Progenitor cell of endocrine pancreas (in vitro differentiated cells): ENCODE measurements at places on chromosomes 11 and 22.

GRCh38 chr11:3050386-3051195, 6.6 kb downstream of the CARS1 start:
- no peak for DNase-seq

GRCh38 chr11:69385832-69386427, 92.0 kb downstream of the MYEOV start:
- no peak for DNase-seq

DNA sequence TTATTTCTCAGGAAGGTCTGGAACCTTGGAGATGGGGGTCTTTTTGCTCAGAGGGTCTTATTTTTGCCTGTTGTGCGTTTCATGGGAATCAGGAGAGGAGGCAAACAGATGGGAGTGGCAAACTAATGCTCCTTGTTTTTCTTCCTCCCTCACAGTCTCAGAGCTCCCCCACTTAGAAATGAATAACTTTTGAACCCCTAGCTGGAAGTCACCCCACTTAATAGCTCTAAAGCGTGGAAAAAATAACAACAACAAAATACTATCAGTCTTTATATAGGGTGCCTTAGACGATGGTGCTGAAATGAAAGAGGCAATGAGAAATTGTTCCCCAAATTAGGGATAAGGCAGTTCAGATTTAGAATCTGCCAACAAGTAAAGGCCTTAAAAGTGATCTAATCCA, 76.8 kb upstream of the BDNF start:
- no peak for DNase-seq

GRCh38 chr11:31652528-31652927, 143.0 kb downstream of the ELP4 start:
- no peak for DNase-seq

GRCh38 chr11:77093987-77094840, 8.4 kb upstream of the OMP start:
- DNase-seq = no peak

- no peak for DNase-seq
Observed at GRCh38 chr11:38155856-38156255, 1557.8 kb upstream of the RAG2 start.

DNA sequence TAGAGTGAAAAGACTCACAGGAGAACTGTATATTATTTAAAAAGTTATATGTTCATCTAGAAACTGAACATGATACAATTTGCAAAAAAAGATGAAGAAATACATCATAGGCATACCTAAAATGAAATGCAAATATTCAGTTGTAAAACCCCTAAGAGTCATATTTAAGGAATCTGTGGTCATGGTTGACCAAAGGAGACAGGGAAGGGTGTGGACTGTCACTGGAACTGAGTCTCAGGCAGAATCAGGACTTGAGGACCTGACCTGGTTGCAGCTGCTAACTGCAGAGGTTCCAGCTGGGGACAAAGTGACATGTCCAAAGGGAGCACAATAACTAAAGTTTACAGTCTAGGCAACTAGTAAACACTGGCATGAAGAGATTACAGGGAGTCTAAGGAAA, 211.3 kb upstream of the RAG2 start:
- DNase-seq = no peak

DNA sequence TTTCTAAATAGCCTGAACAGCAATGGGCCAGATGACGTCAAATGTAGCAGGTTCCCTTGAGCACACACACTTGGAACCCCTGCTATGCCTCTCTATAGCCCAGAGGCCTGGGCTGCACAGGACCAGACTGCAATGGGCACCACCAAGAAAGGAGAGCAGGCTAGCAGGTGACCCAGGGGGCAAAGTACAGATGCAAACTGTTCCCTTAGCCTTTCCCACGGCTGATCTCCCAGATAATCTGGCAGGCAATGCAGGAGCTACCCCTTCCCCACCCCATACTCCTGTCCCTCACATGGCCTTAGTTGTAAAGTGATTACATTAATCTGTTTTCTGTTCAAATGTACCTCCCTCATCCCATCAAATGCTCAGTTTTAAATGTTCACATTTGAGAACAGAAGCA, 41.3 kb downstream of the SMCO4 start:
- no peak for DNase-seq

DNA sequence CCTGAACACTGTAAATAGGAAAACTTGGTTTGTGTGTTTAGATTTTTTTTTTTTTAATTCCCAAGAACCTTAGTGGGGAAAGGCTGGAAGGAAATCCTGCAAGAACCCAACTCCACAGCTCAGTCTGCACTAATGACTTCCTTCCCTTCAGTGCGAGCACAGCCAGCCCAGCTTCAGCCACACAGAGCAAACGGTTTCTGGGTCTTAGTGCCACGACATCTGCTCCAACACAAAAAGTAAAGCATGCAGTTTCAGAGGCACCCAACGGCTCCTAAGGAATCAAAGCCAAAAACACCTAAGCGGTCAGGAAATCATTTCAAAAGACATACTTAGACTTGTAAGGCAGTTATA, 236.1 kb downstream of the TTC28 start:
- peak; percentile 15 for DNase-seq

- no peak for DNase-seq
Observed at GRCh38 chr11:72228844-72229231, 4.3 kb downstream of the INPPL1 start.

DNA sequence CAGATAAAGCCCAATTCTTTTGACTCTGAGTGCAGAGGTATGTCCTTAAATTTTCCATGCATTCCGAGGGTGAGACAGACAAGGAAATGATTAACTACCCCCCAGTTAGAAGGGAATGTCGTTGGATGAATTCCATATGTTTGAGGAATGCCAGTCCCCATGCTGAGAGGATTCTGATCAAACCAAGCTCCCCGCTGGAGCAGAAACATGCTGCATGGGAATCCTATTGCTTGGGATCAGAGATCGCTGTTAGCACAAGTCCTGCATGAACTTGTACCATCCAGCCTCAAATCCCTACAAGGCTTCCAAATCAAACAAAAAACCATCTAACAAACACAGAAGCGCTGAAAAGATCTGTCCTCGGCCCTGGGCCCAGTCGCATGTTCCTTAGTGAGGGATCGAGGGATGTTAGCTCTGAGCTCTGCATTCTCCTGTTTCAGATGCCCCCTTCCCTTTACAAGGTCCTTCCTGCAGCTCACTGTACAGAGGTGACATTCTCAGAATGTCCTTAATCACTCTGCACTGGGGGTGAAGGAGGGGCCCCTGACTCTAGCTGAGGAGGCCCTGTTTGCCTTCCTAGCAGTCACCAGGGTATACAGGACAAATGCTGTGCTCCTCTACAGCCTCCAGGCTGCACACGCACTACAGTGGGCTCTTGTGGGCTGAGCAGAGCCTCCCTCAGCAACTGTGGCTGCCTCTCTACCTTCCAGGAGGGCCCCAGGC, 353.4 kb downstream of the TENM4 start:
- no peak for DNase-seq

GRCh38 chr11:27296497-27296896, 66.5 kb downstream of the CCDC34 start:
- DNase-seq = no peak

DNA sequence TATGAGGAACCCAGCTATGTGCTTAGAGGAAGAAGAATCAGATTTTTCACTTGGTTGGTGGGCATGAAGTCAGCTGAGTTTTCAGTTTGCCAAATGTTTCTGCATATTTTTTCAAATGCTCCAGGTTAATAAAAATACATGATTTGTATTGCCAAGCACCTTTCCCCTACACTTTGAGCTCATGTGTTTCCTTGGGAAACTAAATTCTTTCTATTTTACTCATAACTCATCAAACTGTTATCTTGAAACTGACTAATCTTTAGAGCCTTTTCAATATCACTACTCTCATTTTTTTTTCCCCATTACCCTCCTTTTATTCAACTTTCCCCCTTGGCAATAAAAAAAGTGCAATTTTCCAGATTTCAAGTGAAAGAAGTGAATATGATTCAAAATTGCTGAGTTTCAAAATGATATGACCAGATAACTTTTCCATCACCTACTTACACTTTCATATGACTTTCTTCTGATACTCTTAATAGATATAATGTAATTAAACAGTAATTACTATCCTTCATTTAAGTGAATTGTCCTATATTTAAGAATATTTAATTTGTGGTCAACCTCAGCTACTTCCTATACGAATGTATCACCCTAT, 91.9 kb upstream of the SOX6 start:
- DNase-seq = no peak

DNA sequence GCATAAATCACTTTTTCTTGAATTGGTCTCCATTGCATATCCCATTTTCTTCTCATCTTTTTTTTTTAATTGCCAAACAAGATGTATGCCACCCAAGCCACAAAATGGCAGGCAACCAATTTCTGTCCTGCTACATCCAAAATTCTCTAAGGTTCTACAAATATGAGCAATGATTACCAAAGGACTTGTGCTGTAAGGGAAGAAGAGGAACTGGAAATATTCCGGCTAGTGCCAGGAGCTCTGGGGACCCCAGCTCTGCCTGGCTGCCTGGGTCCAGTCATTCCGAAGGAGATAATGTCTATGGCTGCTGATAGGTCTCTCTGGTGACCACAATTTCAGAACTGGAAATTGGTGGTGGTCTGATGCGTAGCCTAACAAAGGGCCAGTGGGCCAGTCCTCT, 17.1 kb upstream of the SNX32 start:
- no peak for DNase-seq

GRCh38 chr11:108289699-108290098, 66.8 kb downstream of the ATM start:
- no peak for DNase-seq

- DNase-seq = peak; percentile 37
Observed at GRCh38 chr11:67117672-67118180, 1.3 kb upstream of the KDM2A start.

- DNase-seq = peak; percentile 15
Observed at GRCh38 chr22:18110194-18110953, at the start of gene TUBA8. TUBA8 (plus strand) TSS chr22:18110809; CDS start chr22:18110866, 57 bp downstream.

DNA sequence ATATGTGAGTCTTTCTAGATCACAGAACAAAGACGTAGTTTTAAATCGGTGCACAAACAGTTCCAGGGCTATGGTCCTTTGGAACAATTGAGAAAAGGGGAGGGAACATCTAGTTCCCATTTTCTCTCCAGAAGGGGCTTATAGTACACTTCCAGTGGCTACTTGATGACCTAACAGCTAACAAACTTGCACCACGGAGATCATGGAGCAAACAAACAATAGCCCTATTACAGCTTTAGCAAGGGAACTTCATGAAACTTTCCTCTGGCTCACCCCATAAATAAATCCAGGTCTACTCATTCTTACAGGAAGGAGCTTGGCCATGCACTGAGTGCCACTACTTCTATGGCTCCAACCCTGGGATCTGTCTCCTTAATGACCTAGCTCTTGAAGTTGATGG, 8.3 kb upstream of the FOLR2 start:
- DNase-seq = no peak

DNA sequence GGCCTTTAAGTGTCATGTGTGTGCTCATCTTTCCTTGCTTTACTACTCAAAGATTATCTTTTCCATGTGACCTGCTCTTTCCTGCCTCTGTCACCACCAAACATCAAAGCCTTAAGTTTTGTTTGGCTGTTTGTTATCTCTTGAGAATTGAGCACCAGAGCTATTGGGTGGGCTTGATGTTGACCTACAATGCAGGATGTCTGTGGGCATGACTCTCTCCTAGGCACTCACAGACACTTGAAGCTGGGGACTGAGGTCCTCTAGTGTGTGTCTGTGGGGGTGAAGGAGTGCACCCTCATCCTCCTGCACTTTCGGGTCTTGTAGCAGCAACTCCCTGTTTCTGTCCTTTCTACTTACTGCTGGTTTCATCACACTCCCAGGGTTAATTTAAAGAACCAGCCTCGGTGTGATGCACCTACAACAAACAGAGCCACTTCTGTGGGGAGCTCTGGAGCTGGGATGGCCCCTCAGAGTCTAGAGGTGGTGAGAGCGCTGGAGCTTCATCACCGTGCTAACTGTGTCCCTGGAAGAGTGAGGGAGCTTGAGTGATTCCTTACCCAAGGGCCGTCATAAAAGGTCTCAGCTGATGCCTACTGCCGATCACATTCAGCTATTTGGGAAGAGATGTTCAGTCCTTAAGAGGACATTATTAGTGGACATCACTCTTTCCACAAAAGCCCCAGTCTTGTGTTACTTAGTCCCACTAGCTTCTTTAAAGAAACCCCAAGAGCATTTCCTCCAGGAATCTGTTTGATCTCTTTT, 56.3 kb downstream of the LRRC74B start:
- DNase-seq = no peak
